ENCODE measurements at places on chromosomes 1 and 21. TPM values are rescaled to one million over a fixed set of nuclear protein-coding genes. Genes with fewer than 3 reads are reported as not detected.
A peak's percentile ranks its signal among the peaks of the same experiment; 100 is the strongest.

CAPN8 gene
- total RNA-seq = not detected

KRTAP13-2 gene
- not detected for total RNA-seq

DNA sequence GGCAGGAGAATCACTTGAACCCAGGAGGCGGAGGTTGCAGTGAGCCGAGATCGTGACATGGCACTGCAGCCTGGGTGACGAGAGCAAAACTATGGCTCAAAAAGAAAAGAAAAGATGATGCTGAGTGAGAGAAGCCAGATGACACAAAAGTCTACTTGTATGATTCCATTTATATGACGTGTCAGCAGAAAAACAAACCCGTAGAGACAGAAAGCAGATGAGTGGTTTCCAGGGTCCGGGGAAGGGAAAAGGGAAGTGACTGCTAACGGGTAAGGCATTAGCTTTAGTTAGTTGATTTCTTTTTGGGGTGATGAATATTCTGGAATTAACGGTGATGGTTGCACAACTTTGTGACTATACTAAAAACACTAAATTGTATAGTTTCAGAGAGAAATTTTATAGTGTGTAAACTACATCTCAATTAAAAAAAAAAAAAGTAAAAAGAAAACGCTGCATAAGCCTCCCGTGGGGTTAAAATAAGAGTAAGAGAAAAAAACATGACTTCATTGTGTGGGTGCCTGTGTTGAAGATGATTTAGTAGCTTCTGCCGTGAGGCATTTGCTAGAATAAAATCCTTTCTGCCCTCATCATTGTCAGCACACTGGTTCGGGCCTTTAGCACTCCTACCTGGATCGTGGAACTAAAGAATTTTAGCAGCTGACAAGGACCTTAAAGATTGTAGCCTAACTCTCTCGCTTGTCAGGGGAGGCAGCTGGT lies 24.7 kb upstream of the ATP5PO start:
- DNase-seq = peak; percentile 83

- DNase-seq = no peak
These were observed 97.5 kb downstream of the CASZ1 start for GRCh38 chr1:10698726-10699469.

KRTAP11-1 gene
- not detected for total RNA-seq

GRCh38 chr1:84785271-84786036 lies 95.2 kb upstream of the SSX2IP start:
- DNase-seq = no peak

DNA sequence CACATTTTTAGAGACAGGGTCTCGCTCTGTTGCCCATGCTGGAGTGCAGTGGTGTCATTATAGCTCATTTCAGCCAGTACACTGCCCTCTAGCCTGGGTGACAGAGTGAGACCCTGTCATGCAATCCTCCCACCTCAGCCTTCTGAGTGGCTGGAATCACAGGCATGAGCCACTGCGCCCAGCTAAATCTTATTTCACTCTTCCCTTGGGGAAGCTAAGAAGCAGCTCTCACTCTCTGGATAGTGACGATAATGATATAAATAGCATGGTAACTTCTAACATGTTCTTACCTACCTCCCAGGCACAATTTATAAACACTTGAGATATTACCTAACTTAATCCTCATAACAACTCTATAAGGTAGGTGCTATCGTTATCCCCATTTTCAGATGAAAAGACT lies 24.9 kb downstream of the IQGAP3 start:
- no peak for DNase-seq

GRCh38 chr1:192729500-192729899 lies 79.3 kb upstream of the RGS2 start:
- no peak for DNase-seq

ATAD3C gene
- total RNA-seq = 0.53 TPM

DNA sequence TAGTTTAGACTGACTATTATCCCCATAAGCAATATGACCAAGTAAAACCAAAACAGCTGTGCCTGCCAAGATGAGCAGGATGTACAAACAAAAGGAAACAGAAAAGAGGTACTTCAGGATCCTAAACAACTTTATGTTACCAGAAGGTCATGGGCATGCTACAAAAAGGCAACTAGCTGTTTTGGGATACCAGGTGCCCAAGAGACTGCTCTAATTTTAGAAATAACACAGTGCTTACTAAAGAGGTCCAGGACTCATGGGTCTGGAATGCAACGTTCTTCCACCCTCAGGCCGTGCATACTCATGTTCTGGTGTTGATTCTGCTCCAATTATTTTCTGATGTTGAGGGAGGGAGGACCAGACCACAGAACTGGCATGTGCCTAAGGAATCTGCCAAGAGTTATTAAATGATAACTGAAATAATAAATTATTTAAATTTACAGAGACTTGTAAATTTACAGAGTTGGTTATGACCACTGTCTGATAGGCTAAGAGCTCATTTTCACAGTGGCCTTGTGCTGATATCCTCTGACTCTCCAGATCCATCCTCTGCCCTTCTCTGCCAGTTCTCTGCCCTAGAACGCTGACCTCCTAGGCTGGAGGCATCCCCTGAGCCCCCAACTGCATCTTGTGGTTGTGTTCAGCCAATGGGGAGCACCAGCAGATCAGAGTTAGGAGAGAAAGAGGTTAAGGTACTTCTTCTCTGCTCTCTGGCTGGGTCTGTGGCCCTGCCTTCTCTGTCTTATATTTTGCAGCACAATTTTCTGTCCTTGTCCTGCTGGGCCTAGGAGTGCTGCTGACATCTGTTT lies 37.7 kb upstream of the BCL10 start:
- DNase-seq = peak; percentile 96

DNA sequence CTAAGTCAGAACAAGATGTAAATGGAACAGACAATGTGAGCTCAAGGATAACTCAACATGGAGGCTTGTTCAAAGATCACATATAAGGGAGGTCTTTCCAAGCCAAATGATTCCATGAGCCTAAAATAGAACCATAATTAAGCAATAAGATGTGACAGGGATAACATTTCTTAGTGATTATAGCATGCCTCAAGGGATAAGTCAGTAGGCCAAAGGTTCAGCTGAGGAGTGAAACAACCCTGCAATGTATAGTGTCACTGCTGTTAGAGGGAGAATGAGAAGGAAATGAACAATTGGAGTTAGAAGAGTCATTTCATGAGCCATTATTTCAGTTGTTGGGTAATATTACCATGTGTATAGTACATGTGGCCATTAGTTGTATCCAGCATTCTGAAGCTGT lies 25.0 kb downstream of the GORAB start:
- DNase-seq = peak; percentile 36

DNA sequence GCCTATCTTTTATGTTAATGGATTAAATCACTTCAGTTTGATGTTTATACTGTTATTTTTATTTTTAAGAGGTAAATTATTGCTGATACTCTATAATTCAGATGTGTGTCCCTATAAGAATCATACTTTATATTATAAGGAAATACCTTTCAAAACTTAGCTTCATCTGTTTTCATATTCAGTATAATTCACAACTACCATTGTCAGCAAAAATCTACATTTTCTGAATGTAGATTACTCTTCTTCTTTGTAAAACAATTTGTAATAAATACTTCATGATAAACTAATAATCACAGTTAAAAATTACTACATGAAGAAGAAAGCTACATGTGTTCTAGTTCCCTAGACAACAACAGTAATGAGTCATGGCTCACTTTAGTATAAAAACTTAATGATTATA lies 115.4 kb upstream of the SERTAD4 start:
- no peak for DNase-seq

GRCh38 chr1:60978421-60979357 lies 103.7 kb upstream of the NFIA start:
- DNase-seq = peak; percentile 43

DIO1 gene
- total RNA-seq = not detected

GRCh38 chr1:16204634-16205333 lies 7.7 kb downstream of the ARHGEF19 start:
- no peak for DNase-seq

DNA sequence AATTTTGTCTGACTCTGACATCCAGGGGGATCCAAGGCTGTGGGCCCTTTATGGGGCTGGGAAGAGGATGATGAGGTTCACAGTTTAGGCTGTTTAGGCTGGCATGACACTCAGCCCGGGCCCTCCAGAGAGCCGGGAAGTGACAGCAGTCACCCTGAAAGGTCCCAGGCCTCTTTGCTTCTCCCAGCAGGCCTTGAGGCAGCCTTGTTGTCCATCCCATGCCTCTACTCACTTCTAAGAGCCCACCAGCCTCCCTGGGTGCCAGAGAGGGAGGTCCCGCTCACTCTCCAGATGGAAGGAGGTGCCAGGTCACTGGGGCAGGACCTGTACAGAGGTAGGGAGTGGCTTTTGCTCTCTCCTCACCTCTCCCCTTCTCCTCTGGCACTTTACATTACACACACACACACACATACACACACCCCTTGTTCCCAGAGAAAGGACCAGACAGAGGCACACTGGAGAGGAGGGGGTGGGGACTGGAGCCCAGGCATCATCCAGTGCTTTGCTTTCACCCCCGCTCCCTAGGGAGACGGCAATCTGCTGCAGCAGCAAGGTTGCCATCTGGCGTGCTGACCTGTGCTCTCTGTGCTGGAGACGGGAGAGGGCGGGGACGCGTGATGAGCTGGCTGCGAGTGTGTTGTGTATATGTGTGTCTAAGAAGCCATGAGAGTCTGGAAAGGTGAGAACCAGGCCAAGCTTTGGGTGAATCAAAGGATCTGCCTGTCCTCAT lies 4.6 kb downstream of the KLHDC8A start:
- DNase-seq = no peak

GRCh38 chr1:177915641-177916040 lies 54.2 kb downstream of the SEC16B start:
- DNase-seq = no peak

ZNF670 gene
- total RNA-seq = 1.3 TPM

DNAJC28 gene
- total RNA-seq = 0.91 TPM

DNA sequence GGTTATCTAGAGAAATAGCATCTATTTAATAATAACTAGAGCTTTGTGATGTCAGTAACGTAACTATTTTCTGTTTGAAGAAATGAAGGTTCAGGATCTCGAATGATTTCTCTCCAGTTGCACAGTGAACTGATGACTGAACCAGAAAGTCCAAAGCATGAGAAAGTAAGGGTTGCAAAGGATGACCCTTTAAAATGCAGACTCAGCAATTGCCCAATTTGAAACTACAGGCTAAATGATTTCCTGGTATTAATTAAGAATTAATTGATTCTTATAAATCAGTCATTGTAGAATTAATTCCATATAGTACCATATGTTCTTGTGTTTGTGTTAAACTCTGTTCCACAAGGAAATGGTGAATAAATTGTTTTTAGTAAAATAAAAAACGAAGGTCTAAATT lies 318.6 kb downstream of the NFIA start:
- DNase-seq = no peak

RABIF gene
- total RNA-seq = 10.7 TPM

DNA sequence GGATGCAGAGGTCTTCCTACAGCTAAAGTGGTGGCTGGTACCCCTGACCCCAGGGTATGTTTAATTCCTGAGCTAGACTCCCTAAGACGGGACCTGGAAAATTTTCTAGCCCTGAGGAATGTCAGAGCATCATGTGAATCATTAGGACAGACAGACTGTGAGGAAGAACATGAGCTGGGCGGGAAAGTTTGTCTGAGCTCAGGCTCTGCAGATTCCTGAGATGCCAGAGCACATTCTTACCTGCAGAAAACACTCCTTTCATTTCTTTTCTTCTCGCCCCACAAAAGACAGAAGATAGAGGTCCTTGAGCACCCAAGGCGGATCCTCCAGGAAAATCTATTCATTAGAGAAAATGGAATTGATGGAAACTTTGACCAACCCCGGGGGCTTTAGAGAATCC lies 6.5 kb downstream of the CAPN2 start:
- no peak for DNase-seq

GRCh38 chr1:45260244-45260643 lies 53.8 kb upstream of the ZSWIM5 start:
- no peak for DNase-seq

DNA sequence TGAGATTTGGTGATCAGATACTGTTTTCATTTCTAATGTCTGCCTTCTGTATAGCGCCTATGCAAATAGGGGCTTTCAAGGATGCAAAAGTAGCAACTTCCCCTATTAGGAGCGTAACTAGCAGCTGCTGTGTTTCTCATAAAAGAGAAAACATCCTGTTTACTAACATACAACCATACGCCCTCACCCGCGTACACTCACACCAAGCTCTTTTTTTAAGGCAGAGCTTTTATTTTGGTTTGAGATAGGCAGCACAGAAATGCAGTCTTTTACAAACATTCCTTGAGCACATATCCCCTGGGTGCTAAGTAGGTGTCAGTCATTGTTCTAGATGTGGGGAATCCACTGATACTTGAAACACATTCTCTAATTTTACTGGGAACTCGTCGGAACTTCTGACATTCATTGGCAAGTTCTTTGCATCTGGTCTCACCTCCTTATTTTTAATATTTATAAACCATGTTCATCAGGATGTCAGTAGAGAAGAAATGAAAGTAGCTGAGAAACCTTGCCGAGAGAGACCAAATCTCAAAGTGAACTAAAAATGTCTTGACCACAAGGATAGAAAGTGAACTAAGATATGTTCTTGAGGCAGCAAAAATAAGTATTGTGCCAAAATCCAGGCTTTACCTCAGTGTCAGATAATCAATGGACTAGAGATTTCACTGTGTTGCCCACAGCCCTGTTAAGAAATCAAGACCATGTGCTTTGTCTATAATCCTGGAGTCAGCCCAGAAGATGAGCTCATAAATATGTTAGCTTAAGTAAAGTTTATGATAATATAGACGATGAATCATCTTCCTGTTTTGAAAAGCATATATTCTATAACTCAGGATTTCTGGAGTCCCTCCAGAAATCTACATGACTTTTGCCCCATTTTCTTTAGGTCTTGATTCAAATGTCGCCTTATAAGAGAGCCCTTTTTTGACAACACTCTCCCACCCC lies 350.9 kb downstream of the ST6GALNAC3 start:
- DNase-seq = peak; percentile 5

DNA sequence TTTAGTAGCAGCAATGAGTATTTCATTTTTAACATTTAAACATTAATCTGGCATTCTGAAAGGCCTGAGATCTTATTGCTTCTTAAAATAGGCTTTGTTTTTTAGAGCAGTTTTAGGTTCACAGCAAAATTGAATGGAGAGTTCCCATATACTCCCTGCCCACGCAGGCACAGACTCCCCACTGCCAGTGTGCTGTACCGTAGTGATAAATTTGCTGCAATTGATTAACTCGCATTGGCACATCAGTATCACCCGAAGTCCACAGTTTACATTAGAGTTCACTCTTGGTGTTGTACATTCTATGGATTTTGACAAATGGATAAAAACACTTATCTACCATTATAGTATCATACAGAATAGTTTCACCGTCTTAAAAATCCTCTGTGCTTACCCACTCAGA lies 71.8 kb upstream of the ERRFI1 start:
- no peak for DNase-seq

- no peak for DNase-seq
These were observed 29.9 kb downstream of the ACTN2 start for GRCh38 chr1:236716160-236716559.

CSF3R gene
- not detected for total RNA-seq

DNA sequence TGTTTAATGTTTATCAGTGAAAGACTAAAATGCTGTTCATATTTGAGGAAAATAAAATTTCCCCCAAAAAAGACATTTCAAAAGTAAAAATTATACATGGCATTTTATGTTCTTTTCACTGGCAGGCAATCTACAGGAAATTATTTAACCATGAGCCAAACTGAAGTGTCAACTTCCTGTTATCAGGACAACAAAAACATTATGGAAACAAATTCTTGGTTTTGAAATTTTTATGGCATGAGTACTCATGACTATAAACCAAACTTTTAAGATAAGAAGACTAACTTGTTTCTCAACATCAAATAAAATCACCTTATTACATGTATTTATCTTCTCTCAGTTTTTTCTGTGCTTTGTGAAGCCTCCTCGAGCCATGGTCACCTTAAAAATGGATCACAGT lies 698.6 kb downstream of the LTN1 start:
- DNase-seq = peak; percentile 56

GRCh38 chr1:39663559-39663958 lies 8.3 kb downstream of the NT5C1A start:
- no peak for DNase-seq
